ENCODE measurements at places on chromosomes 7 and 10.
A peak's percentile ranks its signal among the peaks of the same experiment; 100 is the strongest.

- H3K4me1 ChIP-seq: peaks cover 23% of the 10 kb centered on the region
- DNase-seq: no peak
- H3K4me3 ChIP-seq: no peak overlapping the region
- H3K36me3 ChIP-seq: no peaks in the 10 kb centered on the region
Observed at GRCh38 chr10:70234668-70235447, 1.6 kb upstream of the PPA1 start.

DNA sequence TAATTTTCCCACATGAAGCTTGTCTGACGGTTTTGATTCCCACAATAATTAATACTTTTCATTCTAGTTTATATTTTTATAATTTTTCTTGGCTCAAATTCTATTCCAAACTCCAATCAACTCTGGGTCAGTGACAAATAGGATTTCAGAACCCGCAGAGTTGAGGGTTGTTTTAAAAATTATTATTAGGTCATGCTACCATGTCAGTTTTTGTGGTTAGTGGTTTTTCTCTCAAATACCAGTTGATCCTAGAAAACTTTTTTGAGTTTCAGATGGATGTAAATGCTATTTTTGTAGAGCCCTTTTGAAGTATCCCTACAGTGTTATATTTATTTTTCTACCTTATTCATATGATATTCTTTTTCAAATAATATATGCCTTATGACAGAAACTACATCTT lies 237.4 kb downstream of the SEMA3D start:
- no peak overlapping the region for H3K4me3 ChIP-seq
- no peaks in the 10 kb centered on the region for H3K27me3 ChIP-seq
- peaks cover 30% of the 10 kb centered on the region for H3K4me1 ChIP-seq

GRCh38 chr10:62027841-62028501 lies 126.5 kb downstream of the ARID5B start:
- peaks cover 24% of the 10 kb centered on the region for H3K4me1 ChIP-seq
- H3K27me3 ChIP-seq: no peaks in the 10 kb centered on the region
- H3K36me3 ChIP-seq: peaks cover 11% of the 10 kb centered on the region
- H3K4me3 ChIP-seq: no peak overlapping the region

DNA sequence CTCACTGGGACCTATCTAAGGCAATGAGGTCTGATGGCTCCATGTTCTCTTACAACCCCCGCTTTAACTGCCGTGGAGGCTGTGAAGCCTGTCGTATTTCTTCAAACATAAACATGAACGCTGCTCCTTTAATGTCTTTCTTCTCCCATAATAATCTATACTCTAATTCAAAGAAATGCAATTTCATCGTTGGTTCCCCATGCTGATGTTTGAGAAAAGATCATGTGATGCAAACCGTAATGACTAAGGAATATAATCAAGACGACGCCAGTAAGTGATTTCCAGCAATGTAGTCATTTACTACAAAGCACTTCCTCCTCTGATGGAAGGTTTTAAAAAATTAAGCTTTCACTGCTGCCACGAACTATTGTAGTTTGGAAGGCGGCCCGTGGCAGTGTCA lies 102.6 kb upstream of the NEBL start:
- H3K4me3 ChIP-seq: no peak overlapping the region
- H3K27ac ChIP-seq: no peak overlapping the region
- peaks cover 21% of the 10 kb centered on the region for H3K4me1 ChIP-seq
- no peaks in the 10 kb centered on the region for H3K36me3 ChIP-seq

- no peaks in the 10 kb centered on the region for H3K27me3 ChIP-seq
- DNase-seq: peak; percentile 65
- H3K27ac ChIP-seq: peak overlapping the region; percentile 90
Observed at GRCh38 chr7:130141884-130142653, 63.1 kb downstream of the TMEM209 start.

- no peaks in the 10 kb centered on the region for H3K4me1 ChIP-seq
- H3K36me3 ChIP-seq: no peaks in the 10 kb centered on the region
- no peaks in the 10 kb centered on the region for H3K27me3 ChIP-seq
- no peak for DNase-seq
- no peak overlapping the region for H3K27ac ChIP-seq
Observed at GRCh38 chr10:61732629-61733278, 70.0 kb downstream of the CABCOCO1 start.

DNA sequence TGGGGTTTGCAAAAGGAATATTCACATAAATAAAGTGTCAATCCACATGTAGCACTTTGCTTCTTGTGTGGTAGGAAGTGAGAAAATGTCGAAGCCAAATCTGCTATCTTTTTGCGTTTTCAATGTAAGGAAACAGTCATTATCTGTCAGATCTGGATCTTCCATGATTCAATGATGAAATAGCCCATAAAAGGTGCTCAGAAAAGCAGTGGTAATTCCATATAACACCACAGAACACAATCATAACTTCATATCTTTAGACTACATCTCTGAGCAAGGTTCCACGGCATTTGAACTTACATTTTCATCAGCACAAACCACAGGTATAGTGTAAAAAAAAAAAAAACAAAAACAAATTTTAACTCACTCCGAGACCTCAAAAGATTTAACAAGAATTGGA lies 39.9 kb upstream of the EGR2 start:
- no peak overlapping the region for H3K27ac ChIP-seq
- no peaks in the 10 kb centered on the region for H3K36me3 ChIP-seq
- DNase-seq: no peak
- peaks cover 31% of the 10 kb centered on the region for H3K27me3 ChIP-seq

- H3K4me1 ChIP-seq: no peaks in the 10 kb centered on the region
- no peak overlapping the region for H3K4me3 ChIP-seq
Observed at GRCh38 chr7:102849079-102849478, 63.7 kb upstream of the LRRC17 start.

Measured in osteocyte (in vitro differentiated cells).